ENCODE measurements at places on chromosomes 1 and 21. TPM values are rescaled to one million over a fixed set of nuclear protein-coding genes. Genes with fewer than 3 reads are reported as not detected.

The MYOG gene
- total RNA-seq = not detected

The OVAAL gene
- total RNA-seq = not detected

The ENTREP3 gene
- total RNA-seq = 34.2 TPM

The OR10Z1 gene
- not detected for total RNA-seq

The DUSP23 gene
- total RNA-seq = 43.3 TPM

The GBP5 gene
- 3.0 TPM for total RNA-seq

The BTBD19 gene
- total RNA-seq = 2.5 TPM

The CYP2J2 gene
- 39.2 TPM for total RNA-seq

The CASQ1 gene
- total RNA-seq = not detected
